ENCODE measurements at places on chromosomes 6 and 20. TPM values are rescaled to one million over a fixed set of nuclear protein-coding genes. Genes with fewer than 3 reads are reported as not detected.
A peak's percentile ranks its signal among the peaks of the same experiment; 100 is the strongest.

- no peak for DNase-seq
Observed at GRCh38 chr6:80959034-80959433, 793.4 kb downstream of the TENT5A start.

DNA sequence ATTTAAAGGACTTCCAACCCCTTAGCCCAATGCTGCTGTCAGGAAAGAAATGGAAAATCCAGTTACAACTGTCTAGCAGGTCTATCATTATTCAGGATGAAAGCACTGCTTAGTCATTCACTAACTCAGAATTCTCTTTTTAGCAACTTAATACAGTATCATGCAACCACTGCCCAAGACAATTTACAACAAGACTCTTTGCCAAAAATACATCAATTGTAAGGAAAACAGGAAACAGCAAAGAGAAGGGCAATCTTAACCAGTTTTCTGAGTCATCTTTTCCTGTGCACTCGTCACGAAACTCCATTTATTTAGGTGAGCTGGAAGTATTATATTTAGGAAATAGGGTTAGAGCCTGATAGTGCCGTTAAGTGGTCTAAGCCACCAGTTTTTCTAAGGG is 1197.7 kb upstream of the CITED2 start:
- DNase-seq, result no peak

- no peak for DNase-seq
Observed at GRCh38 chr6:122621638-122622037, 11.4 kb downstream of the PKIB start.

DNA sequence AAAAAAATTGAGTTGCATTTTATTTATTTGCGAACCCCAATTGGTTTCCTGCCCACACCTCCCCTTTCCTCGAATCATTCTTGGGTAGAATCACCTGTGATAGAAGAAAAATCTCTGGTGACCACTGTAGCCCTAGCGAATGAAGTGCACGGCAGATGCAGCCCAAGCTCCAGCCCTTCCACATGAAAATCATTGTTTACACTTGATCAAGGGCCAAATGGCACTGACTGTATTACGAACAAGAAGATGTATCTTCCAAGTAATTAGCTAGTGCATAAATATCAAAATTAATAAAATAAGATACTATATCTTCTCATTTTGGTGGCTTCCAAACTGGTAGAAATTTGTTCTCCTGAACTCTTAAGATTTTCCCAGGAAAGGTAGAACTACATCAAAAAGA is 93.4 kb upstream of the ARID1B start:
- no peak for DNase-seq

DNA sequence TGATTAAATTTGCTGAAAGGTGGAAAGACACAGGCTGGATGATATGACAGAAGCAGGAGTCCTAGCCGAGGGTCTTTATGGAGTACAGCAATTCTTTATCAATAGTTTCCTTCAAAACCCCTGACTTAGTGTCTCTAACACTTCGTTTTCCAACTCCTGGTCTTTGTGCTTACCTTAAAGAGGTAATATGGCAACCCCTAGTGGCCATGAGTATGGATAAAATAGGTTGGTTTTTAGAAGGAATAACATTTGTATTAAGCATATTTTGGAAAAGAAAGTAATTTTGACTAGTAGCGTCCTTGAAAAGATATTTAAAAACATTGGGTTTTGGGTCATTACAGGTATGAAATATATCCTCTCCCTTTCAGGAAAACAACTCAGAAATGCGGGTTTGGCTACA is 51.9 kb downstream of the VGLL2 start:
- no peak for DNase-seq

DNA sequence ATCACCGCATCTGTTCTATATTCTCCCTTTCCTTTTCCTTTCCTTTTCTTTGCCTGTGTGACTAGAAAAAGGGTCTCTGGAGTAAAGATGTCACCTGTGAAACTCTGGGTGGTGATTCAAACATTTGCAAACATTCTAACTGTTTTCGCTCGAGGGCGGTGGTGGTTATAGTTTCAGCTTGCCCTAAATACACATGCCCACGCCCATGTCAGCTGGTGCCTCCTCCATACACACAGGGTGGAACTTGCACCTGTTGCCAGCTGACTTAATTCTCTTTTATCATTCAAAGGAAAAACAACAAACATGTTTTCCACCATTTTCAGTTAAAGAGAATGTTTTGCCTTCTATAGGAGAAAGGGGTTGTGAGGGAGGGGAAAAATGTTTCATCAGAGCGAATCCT is 381.9 kb upstream of the ARID1B start:
- DNase-seq, result peak; percentile 71

- DNase-seq, result no peak
Observed at GRCh38 chr6:108294297-108294726, 542 bp upstream of the AFG1L start.

GRCh38 chr6:106508834-106509233 is 120.5 kb downstream of the RTN4IP1 start:
- DNase-seq, result no peak

DNA sequence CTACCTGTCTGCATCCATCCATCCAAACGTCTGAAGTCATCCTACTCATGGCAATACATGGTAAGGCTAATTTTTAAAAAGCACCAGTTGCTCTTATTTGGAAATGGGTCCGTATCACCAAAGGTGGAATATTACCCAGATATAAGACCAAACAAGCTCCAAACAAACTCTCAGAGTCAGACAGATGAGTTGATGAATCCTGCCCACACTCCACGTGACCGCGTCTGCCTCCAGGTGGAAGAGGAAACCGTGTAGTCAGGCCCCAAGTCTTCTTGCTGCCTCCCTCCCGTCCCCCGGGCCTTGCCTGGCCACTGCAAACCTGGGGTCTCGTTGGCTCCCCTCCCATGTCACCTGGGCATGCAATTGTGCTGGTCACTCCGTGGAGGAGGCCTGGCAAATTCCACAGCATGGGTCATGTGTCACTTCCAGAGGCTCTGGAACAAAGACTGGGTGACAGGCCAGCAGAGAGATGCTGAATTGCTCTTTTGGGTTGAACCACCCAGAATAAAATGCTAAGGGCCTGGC is 31.8 kb downstream of the CTCFL start:
- no peak for DNase-seq

DNA sequence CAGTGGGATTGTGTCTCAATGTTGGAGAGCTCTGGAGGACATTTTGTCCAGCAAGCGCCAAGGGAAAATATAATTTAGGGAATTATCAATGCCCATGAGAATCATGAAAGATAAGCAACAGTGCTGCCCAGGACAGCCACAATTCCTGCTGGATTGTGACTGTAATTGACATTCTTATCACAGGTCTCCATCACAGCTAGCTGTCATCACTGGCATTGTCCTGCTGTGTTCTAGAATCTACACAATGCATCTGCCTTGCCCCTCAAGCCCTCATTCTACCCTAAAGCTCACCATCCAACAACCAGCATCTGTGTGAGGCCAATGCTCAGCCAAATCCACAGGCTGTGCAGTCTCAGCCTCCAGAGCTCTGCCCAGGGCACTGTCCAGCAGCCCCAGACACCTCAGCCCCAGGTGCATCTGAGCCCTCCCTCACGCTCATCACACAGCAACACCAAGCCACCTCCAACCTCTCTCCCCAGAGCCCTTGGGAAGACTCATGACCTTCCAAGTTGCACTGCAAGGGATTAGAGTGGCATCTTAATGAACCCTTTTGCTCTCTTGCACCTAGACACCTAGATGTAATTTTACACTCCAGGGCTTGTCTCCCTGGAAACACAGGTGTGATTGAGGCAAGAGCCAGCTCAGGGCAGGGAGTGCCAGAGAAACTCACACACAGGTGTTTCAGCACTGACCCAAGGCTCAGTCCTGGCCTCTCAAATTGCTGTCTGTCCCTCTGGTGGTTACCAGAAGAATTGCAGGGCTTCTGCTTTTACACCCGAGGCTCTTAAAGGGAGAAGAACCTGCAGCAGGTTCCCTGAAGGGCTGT is 85.2 kb upstream of the PHACTR3 start:
- peak; percentile 33 for DNase-seq

GRCh38 chr6:45365036-45365435 is 12.7 kb downstream of the SUPT3H start:
- no peak for DNase-seq

DNA sequence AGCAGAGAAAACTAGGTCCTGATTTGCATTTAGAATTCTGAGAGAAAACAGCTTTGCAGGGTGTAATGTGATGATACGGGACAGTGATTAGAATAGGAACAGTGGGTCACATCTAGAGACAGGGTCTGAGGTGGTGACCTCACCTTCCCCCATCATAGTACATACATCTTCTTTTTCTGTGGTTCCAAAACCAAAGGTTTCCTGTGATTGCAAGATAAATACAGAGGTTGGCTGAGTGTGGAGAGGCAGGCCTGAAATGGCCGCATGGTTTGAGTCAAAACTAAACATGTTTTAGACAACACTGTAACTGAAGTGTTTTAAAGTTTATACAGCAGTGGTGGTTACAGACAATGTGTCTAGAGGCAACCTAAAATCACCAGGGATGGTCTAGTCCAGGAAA is 10.4 kb upstream of the NT5DC1 start:
- DNase-seq, result no peak

- peak; percentile 73 for DNase-seq
Observed at GRCh38 chr6:165850434-165851019, 187.5 kb upstream of the PDE10A start.

- DNase-seq, result no peak
Observed at GRCh38 chr6:74756923-74757322, 448.9 kb downstream of the COL12A1 start.

GRCh38 chr6:29723666-29724588 is 693 bp downstream of the HLA-F start:
- peak; percentile 87 for DNase-seq

- DNase-seq, result peak; percentile 7
Observed at GRCh38 chr6:96391776-96392360, 129.7 kb upstream of the UFL1 start.

- no peak for DNase-seq
Observed at GRCh38 chr6:34223381-34223955, 13.2 kb upstream of the HMGA1 start.

DNA sequence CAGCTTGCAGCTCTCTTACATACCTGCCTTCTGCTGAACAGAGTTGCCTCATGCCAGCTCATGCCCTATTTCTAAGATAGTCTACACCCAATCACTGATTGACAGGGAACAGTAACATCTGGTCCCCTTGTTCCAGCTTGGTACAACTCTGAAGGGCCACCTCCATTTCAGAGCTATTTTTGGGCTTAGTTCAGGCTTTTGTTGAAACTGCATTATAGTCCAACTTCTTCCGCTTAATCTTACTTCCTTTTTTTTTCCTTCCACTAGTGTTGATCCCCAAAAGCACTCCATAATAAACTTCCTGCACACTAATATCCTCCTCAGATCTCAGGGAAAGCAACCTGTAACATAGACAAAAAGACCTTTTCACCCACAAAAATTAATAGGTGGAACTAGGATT is 65.7 kb upstream of the TNFRSF21 start:
- DNase-seq, result no peak

DNA sequence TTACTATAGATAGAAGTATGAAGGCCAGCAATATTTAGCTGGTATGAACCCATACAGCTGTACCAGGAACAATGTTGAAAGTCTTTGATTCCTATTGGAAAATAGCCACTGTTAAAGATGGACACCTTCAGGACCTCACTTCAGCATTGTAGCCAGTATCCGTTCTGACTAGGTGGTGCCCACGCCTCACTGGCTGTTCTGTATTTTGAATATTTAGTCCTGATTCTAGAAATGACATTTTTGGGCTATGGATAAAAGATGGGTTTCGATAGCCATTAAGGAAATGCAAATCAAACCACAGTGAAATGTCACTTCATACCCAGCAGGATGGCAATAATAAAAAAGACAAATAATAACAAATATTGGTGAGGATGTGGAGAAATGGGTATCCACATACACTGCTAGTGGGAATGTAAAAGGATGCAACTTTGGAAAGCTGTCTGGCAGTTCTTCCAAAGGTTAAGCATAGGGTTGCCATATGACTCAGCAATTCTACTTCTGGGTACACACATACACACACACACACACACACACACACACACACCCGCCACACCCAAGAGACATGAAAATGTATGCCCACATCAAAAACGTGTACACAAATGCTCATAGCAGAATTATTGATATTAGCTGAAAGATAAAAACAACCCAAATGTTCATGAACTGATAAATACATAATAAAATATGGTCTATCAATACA is 56.8 kb downstream of the UTRN start:
- DNase-seq, result no peak

DNA sequence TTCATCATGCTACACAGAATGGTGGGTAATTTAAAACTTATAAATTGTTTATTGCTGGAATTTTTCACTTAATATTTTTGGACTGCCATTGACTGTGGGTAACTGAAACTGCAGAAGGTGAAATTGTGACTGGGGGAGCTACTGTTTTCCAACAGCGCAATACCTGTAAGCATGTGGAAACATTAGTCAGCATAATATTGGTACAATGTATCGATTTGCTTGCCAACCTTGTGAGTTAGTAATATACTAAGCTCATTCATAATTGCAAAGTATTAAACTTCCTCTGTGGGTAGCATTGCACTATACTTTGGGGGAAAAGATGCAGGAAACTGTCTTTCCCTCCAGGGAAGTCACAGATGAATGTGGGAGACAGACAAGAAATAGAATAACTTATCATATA is 766.5 kb downstream of the HDGFL1 start:
- DNase-seq, result no peak

DNA sequence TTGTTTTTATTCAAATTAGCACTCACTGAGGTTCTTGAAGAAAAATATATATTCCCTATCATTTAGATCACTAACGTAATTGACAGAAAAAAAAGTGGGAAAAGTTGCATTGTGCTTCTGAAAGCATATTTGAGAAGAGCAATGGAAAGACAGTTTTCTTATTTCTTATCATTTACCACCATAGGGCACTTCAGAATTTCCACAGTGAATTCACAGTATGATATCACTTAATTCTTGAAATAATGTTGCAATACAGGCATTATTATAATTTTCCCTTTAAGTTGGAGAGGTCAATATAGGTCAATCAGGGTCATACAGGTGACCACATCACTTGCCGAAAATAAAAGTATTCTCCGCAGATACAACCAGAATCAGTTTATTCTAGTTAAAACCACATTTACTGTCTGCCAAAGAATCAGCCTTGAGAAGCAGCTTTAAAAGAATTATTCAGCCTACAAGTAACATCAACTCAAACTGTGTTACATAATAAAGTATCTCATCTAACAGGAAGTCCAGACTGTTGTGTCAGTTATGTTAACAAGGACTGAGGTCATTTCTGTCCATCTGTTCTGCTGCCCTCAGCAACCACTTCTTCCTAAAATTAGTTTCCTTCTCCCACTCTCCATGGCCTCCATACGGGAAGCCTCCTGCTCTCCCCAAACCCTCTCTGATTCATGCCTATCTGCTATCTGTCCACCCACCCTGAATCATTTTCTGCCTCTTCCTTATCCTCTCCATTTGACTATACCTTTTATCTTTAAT is 121.2 kb downstream of the SIM1 start:
- DNase-seq, result no peak

PGC gene
- not detected for total RNA-seq

TSBP1 gene
- total RNA-seq, result not detected

RAMACL gene
- 0.89 TPM for total RNA-seq

NAPB gene
- 5.4 TPM for total RNA-seq

CCN2 gene
- not detected for total RNA-seq

TCF15 gene
- not detected for total RNA-seq

NT5DC1 gene
- total RNA-seq, result 59.7 TPM

Data from activated naive CD4-positive, alpha-beta T cell treated with anti-CD3 and anti-CD28 coated beads for 36 hours (primary cell).